ENCODE measurements at places on chromosomes 2 and 18.

GRCh38 chr2:232113821-232114220 lies 152.3 kb downstream of the DIS3L2 start:
- no peak for DNase-seq

DNA sequence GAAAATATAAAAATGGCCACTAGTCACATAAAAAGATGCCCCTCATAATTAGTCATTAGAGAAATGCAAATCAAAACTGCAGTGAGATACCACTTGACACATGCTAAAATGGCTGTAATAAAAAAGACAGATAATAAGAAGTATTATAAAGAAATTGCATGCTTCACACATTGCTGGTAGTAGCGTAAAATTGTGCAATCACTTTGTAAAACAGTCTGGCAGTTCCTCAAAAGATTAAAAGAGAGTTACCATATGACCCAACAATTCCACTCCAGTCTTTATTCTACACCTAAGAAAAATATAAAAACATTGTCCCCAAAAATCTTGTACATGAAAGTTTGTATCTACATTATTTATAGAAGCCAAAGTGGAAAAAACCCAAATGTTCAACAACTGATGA lies 170.6 kb upstream of the FIGN start:
- no peak for DNase-seq

DNA sequence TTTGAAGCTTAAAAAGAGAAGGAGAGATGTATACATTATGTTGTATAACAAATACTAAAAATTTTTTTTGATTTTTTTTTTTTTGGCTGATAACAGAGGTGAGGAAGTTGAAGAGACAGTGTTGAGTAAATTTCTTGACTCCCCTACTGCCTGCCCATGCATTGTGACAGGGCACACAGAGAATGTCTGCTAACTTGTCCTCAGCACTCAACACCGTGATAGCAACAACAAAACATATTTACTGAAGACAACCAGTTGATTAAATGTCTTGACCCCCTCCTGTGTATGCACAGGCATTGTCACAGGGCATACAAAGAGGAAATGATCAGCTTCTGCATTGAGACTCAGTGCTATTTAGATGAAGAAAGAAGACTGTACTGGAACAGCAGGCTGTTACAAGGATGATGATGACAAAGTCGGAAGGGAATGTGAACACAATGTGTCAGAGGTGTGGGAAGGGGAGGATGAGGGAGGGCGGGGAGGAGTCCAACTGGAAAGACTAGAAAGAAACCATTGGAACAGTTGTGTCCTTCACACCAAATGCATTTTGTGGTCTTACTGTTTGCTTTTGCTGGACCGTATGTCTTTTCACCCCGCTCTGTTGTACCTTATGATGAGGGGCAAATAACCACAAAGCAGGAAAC lies 89.5 kb downstream of the CERS6 start:
- peak; percentile 76 for DNase-seq

DNA sequence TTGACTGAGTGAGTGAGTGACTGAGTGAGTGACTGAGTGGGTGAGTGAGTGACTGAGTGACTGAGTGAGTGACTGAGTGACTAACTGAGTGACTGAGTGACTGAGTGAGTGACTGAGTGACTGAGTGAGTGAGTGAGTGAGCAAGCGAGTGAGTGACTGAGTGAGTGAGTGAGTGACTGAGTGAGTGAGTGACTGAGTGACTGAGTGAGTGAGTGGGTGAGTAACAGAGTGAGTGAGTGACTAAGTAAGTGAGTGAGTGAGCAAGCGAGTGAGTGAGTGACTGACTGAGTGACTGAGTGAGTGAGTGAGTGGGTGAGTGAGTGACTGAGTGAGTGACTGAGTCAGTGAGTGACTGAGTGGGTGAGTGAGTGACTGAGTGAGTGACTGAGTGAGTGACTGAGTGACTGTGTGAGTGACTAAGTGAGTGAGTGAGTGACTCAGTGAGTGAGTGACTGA lies 11.9 kb downstream of the MAL start:
- no peak for DNase-seq

DNA sequence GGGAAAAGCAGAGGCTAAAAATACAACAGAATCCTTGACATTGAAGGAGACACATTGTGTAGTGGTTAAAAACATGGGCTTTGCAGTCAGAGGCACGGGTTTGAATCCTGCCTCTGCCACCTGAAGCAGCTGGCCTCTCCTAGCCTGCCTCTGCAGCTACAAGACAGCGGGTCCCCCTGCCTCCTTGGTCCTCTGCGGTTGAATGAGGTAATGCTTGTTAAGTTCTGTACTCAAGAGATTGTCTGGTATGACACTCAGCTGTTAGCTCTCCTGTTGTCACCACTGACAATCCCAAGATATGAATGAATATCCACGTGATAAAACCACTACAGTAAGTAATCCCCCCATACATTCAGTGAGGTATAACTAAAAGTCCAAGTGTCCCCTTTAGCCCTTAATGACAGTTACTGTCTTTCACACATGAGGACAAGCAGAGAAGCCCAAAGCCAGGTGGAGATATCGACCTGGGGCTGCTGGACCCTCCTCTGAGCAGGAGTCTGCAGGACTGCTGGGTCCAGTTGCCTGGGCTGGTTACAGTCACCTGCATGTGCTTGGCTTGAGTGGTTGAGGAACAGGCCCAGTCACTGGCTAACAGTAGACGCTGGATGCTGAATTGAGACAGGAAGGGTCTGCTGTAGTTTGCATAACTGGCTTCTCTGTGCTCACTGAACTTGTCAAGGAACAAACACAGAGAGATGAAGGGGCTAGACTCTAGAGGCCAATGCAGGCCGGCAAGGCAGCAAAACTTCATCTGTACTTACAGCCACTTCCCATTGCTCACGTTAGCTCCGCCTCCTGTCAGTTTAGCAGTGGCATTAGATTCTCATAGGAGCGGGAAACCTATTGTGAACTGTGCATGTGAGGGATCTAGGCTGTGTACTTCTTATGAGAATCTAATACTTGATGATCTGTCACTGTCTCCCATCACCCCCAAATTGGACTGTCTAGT lies 85.5 kb downstream of the TGFA start:
- DNase-seq = no peak

- DNase-seq = no peak
Measured at GRCh38 chr2:36255863-36256262, 99.7 kb upstream of the CRIM1 start.

DNA sequence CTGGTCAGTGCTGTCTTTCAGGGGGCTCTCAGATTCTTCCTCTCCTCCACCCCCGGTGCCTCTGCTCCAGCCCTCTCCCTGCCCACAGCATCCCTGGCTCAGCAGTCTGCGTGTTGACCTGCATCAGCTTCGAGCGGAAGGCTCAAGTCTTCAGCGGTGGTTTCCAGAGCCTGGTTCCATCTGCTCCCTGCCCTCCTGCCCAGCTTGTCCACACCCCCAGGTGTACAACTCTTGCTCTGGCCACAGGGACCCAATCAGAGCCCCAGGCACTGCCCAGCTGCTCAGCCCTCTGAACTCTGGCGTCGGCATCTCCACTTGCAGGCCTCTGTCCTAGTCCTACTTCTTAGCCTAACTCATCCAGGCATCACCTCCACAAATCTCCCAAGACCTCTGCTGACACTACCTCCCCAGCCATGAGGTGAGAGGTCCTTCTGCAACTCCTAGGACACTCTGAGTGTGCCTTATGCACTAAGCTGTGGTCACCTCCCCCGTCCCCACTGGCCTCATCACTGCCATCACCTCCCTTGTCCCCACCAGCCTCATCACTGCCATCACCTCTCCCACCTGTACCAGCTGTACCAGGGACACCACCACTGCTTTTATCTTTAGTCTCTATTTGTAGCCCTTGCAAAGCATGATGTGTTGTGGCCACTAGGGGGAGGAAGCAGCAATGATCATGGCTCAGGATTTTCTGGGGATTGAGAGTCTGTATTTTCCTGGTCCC lies 60.9 kb downstream of the EDAR start:
- DNase-seq = peak; percentile 11

DNA sequence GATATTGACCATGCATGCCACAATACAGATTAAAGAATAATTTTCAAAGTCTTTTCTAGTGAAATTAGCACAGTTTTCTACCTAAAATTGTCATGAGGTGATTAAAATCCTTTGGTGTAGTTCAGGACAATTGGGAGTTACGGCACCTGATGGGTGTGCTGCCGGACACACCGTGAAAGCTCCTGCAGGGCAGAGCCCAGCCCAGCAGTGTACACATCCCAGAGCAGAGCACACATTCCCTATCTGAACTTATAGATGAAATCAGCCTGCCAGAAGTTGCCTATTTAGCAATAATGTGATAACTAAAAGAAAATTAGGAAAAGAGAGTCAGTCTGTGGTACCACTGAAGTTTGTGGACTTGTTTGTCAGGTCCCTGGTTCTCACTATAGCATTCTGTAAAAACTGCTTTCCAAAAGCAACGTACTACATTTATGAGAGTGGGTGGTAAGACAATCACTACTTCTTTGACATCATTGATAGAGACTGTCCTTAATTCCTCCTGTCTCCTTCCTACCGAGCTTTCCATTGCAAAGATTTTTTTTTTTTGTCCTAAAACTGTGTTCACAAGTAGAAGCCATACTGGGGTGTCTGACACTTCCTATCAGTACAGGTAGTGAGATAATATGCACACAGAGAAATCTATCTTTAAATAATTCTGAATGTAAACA lies 3.4 kb downstream of the CYTIP start:
- no peak for DNase-seq

DNA sequence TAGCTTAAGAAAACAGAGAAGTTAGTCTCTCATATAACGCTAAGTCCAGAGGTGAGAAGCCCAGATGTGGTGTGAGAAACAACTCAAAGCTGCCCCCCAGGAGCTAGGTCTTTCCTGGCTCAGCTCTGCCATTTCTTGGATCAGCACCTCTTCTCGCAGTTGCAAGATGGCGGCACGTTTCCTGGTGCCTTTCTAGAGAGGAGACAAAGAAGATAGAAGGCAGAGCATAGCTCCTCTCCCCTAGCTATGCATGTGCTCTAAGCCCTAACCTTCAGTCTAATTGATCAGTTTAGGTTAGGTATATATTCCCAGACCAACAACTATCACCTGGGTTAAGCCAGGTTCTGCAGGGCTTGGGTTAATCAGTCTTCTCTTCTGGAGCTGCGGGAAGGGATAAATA lies 119.5 kb upstream of the RAB12 start:
- DNase-seq = no peak

DNA sequence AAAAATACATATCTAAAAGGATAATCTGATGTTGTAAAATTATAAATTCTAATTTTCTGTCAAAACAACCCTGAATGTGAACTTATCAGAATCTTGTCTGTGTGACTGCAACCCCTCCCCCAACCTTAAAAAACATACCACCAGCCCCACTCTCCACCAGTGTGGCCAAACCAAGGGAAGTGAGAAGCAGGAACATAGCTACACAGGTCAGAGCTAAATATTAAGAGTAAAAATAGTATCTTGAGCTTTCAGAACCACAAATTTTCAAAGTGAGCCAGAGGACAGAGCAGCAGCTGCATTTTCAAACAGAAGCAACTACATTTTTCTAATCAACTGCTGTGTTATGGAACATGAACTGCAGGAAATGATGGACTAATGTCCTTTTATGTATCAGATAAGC lies 156.7 kb downstream of the SLC4A10 start:
- no peak for DNase-seq

GRCh38 chr2:159030674-159031380 lies 62.4 kb downstream of the TANC1 start:
- DNase-seq = peak; percentile 56

- no peak for DNase-seq
Measured at GRCh38 chr2:163658556-163658955, 77.3 kb downstream of the FIGN start.

DNA sequence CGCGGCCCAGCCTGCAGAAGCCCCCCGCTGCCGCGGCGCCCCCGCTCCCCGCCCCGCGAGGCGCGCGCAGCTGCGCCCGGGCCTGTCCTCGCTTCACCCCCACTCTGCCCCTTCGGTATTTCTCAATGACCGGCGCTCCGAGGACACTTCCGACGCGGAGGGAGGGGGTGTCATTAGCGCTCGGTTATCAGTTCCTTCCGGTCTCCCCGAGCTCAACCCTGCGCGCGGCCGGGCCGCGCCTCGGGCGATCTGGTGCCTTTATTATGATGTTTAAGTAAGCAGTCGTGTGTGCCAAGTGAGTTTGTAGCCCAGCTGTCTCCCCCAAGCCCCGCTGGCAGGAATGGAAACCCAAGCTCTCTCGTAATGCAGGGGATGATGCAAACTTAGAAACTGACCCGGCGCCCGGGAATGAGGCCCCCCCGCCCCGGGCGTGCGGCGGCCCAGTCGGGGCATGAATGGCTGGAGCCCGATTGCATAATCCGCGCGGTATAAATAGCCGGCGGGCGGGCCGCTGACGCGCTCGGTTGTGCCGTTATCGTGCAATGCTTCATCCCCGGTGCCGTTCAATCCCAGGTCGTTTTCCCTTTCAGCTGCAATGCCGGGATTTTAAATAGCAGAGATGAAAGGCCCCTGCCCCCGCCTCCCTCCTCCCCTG lies 3.9 kb upstream of the SPRED2 start:
- peak; percentile 87 for DNase-seq

DNA sequence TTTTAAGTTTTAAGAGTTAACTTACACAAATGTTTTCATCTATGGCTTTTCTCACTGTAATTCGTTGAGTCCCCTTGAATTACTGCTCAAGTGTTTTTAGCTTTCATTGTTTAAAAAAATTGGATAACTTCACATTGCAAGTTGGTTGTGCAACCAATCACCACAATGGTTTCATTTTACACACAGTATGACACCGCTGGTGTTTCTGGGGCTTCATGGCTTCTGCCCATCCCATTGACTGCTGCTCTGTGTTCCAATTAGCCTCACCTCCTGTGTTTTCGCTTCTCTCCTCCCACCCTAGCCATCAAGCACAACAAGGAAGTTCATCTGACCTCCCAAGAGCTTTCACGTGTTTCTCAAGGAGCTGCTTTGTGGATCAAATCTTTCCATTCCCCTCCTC lies 199.1 kb upstream of the CHAC2 start:
- no peak for DNase-seq

DNA sequence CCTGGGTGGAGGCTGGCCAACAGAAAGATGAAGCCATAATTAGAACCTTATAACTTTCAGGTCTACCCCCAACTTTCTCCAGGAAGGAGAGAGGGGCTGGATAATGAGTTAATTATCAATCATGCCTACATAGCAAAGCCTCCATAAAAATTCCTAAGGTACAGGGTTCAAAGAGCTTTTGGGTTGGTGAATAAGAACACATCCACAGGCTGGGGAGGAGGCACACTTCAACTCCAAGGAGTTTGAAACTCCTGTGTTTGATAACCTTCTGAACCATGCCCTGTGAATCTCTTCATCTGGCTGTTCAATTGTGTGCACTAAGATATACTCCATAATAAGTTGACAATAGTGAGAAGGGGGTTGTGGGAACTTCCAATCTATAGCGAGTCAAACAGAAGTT lies 552.3 kb downstream of the TDRD15 start:
- no peak for DNase-seq

GRCh38 chr2:88602022-88602421 lies 25.2 kb downstream of the EIF2AK3 start:
- no peak for DNase-seq

DNA sequence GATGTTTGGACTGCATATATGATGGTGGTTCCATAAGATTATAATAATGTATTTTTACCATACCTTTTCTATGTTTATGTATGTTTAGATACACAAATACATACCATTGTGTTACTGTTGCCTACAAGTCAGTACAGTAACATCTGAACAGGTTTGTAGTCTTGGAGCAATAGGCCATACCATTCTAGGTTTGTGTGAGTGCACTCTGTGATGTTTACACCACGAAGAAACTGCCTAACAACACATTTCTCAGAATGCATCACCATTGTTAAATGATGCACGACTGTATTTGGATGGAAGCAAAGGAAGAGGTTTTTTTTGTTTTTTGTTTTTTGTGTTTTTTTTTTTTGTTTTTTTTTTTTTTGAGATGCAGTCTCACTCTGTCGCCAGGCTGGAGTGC lies 9.5 kb downstream of the DUSP19 start:
- DNase-seq = no peak

- no peak for DNase-seq
Measured at GRCh38 chr2:28449488-28450395, 46.1 kb upstream of the PLB1 start.

Data from GM04503 (cell line).